NCI-H446 treated with DMSO at 0.1 percent for 48 hours (cell line): ENCODE measurements at places on chromosomes 4 and X.

DNA sequence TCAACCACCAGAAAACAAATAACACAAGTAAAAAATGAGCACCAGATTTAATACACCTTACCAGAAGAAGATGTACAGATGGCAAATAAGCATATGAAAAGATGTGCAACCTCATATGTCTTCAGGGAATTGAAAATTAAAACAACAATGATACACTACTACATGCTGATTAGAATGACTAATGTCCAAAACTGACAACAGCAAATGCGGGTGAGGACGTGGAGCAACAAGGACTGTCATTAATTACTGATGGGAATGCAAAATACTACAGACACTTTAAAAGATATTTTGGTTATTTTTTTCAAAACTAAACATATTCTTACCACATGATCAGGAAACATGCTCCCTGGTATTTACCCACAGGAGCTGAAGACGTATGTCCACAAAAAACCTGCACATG lies 140.3 kb downstream of the FRYL start:
- peak; percentile 28 for DNase-seq

GRCh38 chrX:133923548-133923947 lies 61.8 kb downstream of the GPC3 start:
- no peak for DNase-seq

- no peak for DNase-seq
These were observed 372.3 kb downstream of the TMA16 start for GRCh38 chr4:163866728-163867315.

GRCh38 chrX:13658602-13659001 lies 5.7 kb downstream of the TCEANC start:
- peak; percentile 6 for DNase-seq

DNA sequence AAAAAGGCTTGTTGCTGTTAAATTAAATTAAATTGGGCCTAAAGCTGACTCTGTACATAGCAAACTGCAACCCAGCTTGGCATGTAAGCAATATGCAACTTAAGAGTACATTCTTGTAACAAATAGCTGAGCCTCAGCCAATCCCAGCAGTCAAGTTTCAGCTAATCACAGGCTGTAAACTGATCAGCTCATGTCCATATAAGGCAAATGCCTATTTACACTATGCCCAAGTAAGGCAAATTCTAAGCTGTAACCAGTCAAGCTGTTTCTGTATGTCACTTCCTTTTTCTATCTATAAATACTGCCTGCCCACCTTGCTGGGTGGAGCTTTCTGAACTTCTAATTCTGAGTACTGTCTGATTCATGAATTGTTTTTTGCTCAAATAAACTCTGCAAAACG lies 429.1 kb upstream of the FTHL17 start:
- DNase-seq: no peak

- DNase-seq: no peak
These were observed 21.9 kb upstream of the HERC6 start for GRCh38 chr4:88356771-88357170.

GRCh38 chr4:135994360-135994759 lies 1537.9 kb downstream of the PCDH18 start:
- DNase-seq: no peak

GRCh38 chrX:153395613-153396319 lies 5.4 kb downstream of the PNMA6E start:
- DNase-seq: no peak

GRCh38 chr4:168864821-168865541 lies 145.1 kb downstream of the CBR4 start:
- no peak for DNase-seq

DNA sequence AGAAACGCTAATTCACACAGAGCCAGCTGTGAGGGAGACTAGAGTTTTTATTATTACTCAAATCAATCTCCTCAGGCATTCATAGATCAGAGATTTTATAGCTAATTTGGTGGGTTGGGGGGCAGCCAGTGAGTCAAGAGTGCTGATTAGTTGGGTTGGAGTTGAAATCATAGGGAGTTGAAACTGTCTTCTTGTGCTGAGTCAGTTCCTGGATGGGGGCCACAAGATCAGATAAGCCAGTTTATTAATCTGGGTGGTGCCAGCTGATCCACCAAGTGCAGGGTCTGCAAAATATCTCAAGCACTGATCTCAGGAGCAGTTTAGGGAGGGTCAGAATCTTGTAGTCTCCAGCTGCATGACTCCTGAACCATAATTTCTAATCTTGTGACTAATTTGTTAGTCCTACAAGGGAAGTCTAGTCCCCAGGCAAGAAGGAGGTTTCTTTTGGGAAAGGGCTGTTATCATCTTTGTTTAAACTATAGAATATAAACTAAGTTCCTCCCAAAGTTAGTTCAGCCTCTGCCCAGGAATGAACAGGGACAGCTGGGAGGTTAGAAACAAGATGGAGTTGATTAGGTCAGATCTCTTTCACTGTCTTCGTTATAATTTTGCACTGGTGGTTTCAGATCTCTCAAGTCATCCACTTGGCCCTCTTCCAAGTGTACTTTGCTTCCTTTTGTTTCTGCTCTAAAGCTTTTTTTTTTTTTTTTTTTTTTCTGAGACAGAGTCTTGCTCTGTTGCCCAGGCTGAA lies 5.4 kb upstream of the NAA11 start:
- DNase-seq: no peak

DNA sequence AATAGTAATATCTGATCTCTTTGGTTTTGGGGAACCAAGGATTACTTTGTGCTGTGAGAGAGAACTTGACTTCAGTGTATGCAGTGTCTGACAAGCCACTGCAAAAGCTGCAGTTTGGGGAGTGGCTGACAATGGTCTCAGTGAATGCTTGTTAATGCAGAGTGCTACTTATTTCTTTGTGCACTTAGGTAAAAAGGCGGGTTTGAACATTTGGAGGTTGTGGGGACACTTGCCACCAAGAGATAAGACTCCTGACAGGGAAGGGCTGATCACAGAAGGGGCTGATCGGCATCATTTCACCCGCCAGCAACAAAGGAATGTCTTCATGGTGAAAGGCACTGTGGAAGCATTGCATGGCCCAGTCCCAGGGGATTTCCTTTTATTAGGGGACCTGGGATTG lies 28.6 kb upstream of the USP46 start:
- DNase-seq: no peak

- DNase-seq: no peak
These were observed 32.0 kb upstream of the FGF16 start for GRCh38 chrX:77415161-77415560.

GRCh38 chr4:74031576-74031975 lies 6.9 kb downstream of the CXCL3 start:
- DNase-seq: no peak

GRCh38 chrX:130879869-130880268 lies 23.1 kb downstream of the ENOX2 start:
- DNase-seq: no peak

- peak; percentile 8 for DNase-seq
These were observed 102.1 kb downstream of the ASB9 start for GRCh38 chrX:15167826-15168225.

- DNase-seq: no peak
These were observed 9.2 kb downstream of the NDUFA1 start for GRCh38 chrX:119880552-119881437.

GRCh38 chrX:45447331-45447730 lies 246.7 kb upstream of the DIPK2B start:
- DNase-seq: no peak

GRCh38 chr4:41881981-41882624 lies 53.1 kb upstream of the TMEM33 start:
- no peak for DNase-seq

DNA sequence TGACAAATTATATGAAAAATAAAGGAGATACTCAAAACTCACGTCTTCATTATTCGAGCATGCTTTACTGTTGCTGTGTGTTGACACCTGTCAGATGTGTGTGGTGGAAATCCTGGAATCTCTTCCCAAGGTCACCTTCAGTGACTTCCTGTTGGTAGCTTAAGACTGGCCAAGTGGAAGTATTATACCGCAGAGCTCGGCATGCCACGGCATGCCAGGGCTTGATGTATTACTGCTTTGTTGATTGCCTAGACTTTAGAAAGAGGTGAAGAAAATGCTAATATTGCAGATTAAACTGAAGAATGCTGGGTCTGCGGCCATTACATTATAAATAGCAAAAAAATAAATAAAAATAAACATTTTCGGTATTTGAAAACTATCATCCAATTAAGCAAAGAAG lies 4.6 kb downstream of the TREX2 start:
- DNase-seq: no peak

- no peak for DNase-seq
These were observed 109.4 kb upstream of the C1GALT1C1 start for GRCh38 chrX:120739300-120739699.

DNA sequence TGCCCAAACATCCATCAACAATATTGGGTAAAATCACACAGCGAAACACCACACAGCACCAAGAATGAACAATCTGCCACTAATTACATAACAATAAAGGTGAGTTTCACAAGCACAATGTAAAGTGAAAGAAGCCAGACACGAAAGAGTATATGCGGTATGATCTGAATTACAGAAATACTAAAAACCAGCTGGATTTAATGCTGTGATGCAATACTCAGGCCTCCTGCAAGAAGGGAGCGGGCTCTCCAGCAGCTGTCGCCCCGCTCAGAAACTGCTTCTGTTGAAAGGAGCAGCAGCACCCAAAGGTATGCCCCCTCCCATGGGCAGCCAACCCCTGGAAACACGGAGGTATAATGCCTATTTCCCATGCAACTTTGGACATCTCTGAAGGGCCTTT lies 77.0 kb downstream of the PAPSS1 start:
- no peak for DNase-seq

DNA sequence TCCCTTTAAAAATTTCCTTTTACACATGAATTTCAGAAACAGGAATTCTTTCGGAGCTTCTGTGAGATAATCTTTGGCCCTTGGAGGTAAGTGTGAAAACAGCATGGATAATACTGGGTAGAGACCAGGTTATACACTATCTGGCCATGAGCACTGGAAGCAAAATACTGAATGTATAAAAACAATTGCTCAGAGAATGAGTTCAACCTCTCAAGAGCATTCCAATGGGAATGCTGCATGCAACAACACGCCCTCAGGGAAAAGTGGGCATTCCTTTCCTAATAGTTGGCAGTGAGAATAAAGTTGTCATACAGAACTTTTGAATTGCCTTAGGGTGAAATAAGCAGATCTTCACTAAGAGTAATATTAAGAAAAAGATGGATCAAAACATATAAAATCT lies 574.8 kb upstream of the DIPK2B start:
- DNase-seq: no peak

- no peak for DNase-seq
These were observed 671 bp downstream of the SLC7A11 start for GRCh38 chr4:138241281-138242075.

DNA sequence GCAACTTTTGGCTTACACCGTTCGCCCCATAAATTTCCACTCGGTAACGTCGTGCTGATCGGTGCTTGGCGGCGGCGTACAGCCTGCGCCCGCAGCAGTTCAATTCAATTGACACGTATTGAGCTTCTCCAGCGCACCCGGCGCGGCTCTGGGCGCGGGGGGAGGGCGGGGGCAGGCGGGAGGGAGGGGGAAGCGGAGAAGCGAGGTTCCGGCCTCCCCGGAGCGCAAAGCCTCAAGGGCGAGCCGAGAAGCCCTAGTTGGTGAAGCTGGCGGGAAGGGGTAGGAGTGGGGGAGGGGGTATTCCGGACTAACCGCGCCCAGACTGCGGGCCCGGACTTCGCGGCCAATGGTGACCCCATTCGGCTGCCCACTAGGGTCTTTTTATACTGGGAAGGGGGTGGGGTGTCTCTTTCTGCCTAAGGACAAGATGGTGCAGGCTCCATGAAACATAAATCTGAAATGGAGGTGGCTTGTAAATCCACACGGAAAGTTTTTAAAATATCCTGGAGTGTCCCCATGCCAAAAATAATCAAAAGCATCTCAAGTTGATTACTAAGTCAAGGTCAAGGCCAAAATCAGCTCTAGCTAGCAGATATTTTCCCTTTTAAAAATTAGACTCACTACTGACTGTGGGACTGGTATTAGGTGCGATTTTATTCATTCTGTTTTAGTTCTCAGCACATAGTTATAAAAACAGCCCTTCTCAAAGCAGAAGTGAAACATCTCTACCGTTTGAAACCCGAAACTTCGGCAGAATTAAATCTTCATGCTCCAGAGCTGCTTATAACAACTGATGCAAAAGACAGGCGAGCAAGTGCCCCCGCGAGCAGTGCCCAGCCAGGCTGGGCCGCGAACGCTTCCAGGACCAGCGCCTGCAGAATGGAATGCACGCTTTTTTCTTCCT lies 1.5 kb upstream of the BCOR start:
- no peak for DNase-seq

DNA sequence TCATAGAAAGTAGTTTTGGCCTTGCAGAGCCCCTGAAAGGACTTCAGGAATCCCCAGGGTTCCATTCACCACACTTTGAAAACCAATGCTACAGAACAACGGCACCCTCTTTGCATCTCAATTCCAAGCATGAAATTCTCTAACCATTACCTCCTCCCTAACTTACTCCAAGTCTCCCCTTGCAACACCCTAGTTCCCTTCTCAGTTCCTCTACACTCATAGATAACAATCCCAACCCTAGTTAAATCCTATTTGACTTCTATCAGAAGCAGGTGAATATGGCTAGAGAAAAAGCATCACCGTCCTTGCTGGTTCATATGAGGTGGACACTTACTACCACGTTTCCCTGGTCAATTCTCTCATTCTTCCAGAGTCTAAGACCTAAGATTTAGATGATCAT lies 2.4 kb downstream of the RCHY1 start:
- no peak for DNase-seq

DNA sequence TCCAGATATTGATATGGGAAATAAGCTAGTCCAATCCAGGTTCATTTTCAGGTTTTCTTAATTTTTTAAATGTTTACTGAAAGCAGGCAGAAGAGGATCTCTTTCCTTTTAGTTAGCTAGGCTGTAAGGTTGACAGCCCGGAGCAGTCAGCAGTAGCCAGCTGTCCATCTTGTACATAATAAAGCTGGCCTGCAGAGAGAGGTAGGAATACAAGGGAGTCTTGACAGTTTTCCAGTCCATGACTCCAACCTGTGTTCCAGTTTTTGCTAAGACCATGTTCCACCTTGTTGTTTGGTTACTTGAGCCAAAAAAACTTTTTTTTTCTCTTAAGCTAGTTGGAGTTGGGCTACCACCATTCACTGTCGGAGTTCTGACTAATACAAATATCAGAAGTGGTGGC lies 402.7 kb upstream of the TEX13C start:
- DNase-seq: no peak

GRCh38 chr4:5963611-5964010 lies 54.6 kb downstream of the C4orf50 start:
- DNase-seq: no peak

- no peak for DNase-seq
These were observed 355 bp downstream of the SCML1 start for GRCh38 chrX:17737710-17737985.

DNA sequence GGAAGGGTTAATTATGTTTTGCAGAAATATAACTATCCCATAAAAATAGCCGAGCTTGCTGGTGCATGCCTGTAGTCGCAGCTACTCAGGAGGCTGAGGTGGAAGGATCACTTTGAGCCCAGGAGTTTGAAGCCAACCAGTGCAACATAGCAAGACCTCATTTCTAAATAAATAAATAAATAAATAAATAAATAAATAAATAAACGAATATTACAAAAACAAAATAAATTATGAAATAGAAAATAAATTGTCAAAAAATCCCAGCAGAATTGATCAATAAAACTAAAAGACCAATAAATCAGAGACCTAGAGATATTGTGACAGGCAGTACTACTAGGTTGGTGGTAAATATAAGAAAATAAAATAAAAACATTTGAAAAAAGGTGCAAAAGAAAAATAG lies 6.7 kb upstream of the ARL13A start:
- no peak for DNase-seq

GRCh38 chrX:102042372-102043325 lies 82.8 kb upstream of the TCEAL2 start:
- no peak for DNase-seq
